ENCODE measurements at places on chromosomes 5 and 9. TPM values are rescaled to one million over a fixed set of nuclear protein-coding genes. Genes with fewer than 3 reads are reported as not detected.

The PDE6A gene
- total RNA-seq = not detected

DNA sequence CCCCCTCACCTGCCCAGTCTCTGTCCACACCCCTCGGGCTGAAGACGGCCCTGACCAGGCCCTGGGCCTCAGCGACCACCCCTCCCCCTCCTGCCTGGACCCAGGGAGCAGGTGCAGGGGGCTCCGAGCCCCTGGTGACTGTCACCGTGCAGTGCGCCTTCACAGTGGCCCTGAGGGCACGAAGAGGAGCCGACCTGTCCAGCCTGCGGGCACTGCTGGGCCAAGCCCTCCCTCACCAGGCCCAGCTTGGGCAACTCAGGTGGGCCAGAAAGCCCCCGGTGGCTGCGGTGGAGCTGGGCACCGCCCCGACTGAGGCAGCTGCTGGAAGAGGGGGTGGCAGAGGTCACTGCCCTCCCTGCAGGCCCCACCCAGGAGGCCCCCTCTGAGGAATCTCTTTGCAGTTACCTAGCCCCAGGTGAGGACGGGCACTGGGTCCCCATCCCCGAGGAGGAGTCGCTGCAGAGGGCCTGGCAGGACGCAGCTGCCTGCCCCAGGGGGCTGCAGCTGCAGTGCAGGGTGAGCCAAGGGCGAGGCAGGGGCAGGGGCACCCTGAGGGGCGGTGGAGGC is 7.7 kb downstream of the ENTPD8 start:
- H3K27ac ChIP-seq = no peak overlapping the region
- H3K4me3 ChIP-seq = no peak overlapping the region
- H3K36me3 ChIP-seq = no peaks in the 10 kb centered on the region
- DNase-seq = no peak
- no peaks in the 10 kb centered on the region for H3K4me1 ChIP-seq

The FCN2 gene
- not detected for total RNA-seq

The PPP1R26 gene
- 4.9 TPM for total RNA-seq

The FBP2 gene
- total RNA-seq = not detected

DNA sequence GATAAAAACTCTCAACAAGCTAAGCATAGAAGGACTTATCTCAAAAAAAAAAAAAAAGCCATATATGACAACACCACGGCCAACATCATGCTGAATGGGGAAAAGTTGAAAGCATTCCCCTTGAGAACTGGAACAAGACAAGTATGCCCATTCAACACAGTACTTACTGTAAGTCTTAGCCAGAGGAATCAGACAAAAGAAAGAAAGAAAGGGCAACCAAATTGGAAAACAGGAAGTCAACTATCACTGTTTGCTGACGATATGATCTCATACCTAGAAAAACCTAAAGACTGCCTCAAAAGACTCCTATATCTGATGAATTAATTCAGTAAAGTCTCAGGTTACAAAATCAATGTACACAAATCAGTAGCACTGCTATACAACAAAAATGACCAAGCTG is 24.6 kb upstream of the PTGER4 start:
- no peaks in the 10 kb centered on the region for H3K36me3 ChIP-seq
- no peaks in the 10 kb centered on the region for H3K27me3 ChIP-seq
- H3K27ac ChIP-seq = peak overlapping the region; percentile 80
- no peak for DNase-seq
- H3K4me1 ChIP-seq = peaks cover 46% of the 10 kb centered on the region

GRCh38 chr5:176548967-176549444 is at the start of gene CDHR2:
CDHR2 (plus strand) TSS chr5:176549342; CDS start chr5:176565353, 16,011 bp downstream.
- no peaks in the 10 kb centered on the region for H3K27me3 ChIP-seq
- no peaks in the 10 kb centered on the region for H3K36me3 ChIP-seq
- no peak for DNase-seq
- H3K27ac ChIP-seq = peak within 1 kb of the TSS; percentile 79
- peaks cover 57% of the 10 kb centered on the region for H3K4me1 ChIP-seq

GRCh38 chr5:13567819-13568218 is 376.7 kb downstream of the DNAH5 start:
- H3K27ac ChIP-seq = no peak overlapping the region
- H3K4me1 ChIP-seq = no peaks in the 10 kb centered on the region
- no peak overlapping the region for H3K4me3 ChIP-seq
- no peaks in the 10 kb centered on the region for H3K27me3 ChIP-seq
- H3K36me3 ChIP-seq = no peaks in the 10 kb centered on the region
- no peak for DNase-seq

- H3K36me3 ChIP-seq = no peaks in the 10 kb centered on the region
- no peaks in the 10 kb centered on the region for H3K4me1 ChIP-seq
- no peak overlapping the region for H3K27ac ChIP-seq
These were observed 88.8 kb downstream of the HMCN2 start for GRCh38 chr9:130354378-130354777.

DNA sequence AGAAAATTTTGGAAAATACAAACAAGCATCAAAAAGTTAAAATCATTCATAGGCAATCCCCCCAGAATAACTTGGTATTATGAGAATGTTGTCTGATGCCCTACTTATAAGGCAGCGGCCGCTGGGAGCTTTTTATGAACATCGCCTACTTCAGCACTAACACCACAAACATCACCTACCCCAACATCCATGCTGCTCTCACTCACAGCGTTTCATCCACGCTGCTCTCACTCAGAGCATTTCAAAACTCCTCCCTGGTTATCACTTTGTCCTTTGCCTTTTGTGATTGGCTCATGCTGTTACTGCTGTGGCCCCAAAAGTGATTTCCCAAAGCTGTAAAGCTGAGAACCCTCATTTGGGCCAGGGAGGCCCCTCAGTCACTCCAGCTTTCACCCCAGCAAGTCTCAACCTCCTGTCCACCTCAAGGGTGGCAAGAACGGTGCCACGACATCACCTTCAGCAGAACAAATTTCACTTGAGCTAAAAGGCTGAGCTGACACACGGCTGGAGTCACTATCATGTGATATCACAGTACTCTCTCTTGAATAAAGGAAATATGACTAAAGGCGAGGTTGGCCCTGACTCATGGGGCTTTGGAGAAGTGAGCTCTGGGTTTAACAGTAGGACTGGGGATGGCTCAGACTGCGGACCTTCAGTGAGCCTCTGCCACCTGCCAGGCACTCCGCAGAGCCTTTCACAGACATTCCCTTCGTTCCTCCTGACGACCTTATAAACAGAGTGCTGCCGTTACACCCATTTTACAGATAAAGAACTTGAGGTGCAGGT is 25.2 kb downstream of the SHC3 start:
- peaks cover 20% of the 10 kb centered on the region for H3K4me1 ChIP-seq
- no peaks in the 10 kb centered on the region for H3K36me3 ChIP-seq
- peak; percentile 59 for DNase-seq
- no peak overlapping the region for H3K4me3 ChIP-seq
- H3K27me3 ChIP-seq = peaks cover 27% of the 10 kb centered on the region

The GDF9 gene
- 0.73 TPM for total RNA-seq

GRCh38 chr9:19281801-19282200 is 51.3 kb downstream of the DENND4C start:
- H3K27ac ChIP-seq = no peak overlapping the region
- no peak overlapping the region for H3K4me3 ChIP-seq
- H3K4me1 ChIP-seq = peaks cover 23% of the 10 kb centered on the region
- no peak for DNase-seq
- H3K27me3 ChIP-seq = no peaks in the 10 kb centered on the region

DNA sequence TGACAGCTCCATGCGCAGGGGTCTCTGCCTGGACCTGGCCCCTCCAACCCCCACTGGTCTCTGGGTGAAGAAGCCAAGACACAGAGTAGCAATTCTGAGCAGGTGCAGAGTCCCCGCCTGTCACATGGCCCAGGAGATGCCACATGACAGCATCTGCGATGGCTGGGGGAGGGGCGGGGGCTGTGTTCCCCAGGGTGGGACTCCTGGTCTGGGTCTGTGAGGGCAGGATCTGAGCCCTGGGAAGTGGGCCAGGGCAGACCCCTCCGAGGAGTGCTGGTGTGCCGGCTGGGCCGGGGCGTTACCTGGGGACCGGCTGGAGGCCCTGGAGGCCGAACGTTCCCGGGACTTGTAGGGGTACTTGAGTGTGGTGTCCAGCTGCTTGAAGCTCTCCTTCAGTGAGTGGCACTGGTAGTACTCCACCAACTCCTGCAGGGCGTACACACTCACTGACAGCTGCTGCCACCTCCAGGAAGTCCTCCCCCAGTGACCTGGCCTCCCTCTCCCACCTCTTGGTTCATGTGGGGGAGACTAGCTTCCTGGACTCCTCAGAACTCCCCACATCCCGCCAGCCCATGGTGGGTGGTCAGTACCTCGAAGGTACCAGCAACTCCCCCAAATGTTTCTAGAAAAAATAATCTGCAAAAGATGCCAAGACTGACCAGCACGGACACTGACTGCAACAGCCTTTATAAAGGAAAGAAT is 32.1 kb upstream of the SARDH start:
- no peaks in the 10 kb centered on the region for H3K4me1 ChIP-seq
- H3K36me3 ChIP-seq = peaks cover 14% of the 10 kb centered on the region
- peak; percentile 5 for DNase-seq
- H3K27me3 ChIP-seq = no peaks in the 10 kb centered on the region

- DNase-seq = no peak
- no peak overlapping the region for H3K27ac ChIP-seq
- H3K4me3 ChIP-seq = no peak overlapping the region
- H3K27me3 ChIP-seq = no peaks in the 10 kb centered on the region
These were observed 52.4 kb downstream of the RFX3 start for GRCh38 chr9:3473405-3473804.

- no peaks in the 10 kb centered on the region for H3K27me3 ChIP-seq
- H3K27ac ChIP-seq = peak overlapping the region; percentile 89
- H3K4me3 ChIP-seq = peak overlapping the region; percentile 20
- peaks cover 36% of the 10 kb centered on the region for H3K36me3 ChIP-seq
- peaks cover 81% of the 10 kb centered on the region for H3K4me1 ChIP-seq
These were observed 4.9 kb downstream of the FBXO38 start for GRCh38 chr5:148388696-148389095.

The PCDHGA5 gene
- total RNA-seq = not detected

DNA sequence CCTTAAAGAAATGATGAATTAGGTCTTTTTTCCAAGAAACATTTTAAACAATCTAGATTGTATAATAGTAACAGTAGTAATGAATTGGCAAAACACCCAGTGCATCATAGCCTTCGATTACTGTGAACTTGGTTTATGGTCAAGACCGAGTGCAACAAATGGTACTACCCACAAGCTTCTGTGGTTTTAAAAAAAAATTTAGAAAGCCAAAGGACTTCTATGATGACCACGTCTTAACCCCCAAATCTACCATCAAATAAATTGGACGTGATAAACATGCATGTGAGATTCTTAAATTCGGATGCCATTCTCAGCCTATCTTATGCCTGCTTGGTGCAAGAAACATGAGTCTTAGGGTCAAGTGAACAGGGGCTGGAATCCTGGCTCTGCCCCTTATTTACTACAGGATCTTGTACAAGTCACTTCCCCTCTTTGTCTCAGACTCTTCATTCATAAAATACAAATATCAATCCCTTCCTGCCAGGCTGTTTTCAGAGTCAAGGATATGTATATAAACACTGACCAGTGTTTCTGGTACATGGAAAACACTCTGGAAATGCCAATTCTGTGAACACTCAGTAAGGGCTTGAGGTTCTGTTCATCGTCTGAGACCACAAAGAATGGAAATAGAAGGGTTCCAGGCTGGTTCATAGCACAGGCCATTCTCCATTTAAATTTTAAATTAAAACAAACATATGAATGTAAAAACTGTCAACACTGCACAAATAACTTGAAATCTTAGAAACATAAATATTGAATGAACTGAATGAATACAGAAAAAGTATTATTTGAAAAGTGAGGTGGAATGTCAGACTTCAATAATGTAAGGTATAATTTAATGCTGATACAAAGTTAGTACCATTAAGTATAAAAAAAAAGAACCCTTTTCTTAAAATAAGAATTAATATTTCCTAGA is 107.8 kb downstream of the NR6A1 start:
- peaks cover 18% of the 10 kb centered on the region for H3K4me1 ChIP-seq
- H3K27me3 ChIP-seq = peaks cover 28% of the 10 kb centered on the region
- no peak overlapping the region for H3K4me3 ChIP-seq
- H3K36me3 ChIP-seq = no peaks in the 10 kb centered on the region

- DNase-seq = no peak
- H3K4me1 ChIP-seq = peaks cover 26% of the 10 kb centered on the region
- no peaks in the 10 kb centered on the region for H3K36me3 ChIP-seq
These were observed 33.5 kb downstream of the ANXA2R start for GRCh38 chr5:43006424-43007202.

The GRXCR2 gene
- total RNA-seq = not detected

DNA sequence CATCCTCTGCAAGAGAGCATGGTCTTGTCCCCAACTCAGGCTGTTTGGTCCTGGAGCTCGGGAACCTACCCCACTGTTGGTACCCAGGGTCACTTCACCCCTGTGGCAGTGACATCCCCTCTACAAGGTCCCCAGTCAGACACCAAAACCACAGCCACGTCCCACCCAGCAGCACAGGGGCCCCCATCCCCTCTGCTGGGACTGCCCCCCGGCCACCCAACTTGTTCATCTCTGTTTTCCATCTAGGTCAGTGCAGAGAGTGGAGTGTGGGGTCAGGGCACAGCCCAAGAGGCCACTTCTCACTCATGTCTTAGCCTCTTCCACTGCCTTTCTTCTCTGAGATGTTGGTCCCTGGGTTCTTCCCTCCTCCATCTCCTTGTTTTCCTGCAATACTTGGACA is 233.9 kb upstream of the NFIL3 start:
- H3K4me1 ChIP-seq = no peaks in the 10 kb centered on the region
- no peaks in the 10 kb centered on the region for H3K36me3 ChIP-seq
- no peak overlapping the region for H3K4me3 ChIP-seq
- peaks cover 2% of the 10 kb centered on the region for H3K27me3 ChIP-seq
- H3K27ac ChIP-seq = no peak overlapping the region

The SHB gene
- total RNA-seq = 1.1 TPM

DNA sequence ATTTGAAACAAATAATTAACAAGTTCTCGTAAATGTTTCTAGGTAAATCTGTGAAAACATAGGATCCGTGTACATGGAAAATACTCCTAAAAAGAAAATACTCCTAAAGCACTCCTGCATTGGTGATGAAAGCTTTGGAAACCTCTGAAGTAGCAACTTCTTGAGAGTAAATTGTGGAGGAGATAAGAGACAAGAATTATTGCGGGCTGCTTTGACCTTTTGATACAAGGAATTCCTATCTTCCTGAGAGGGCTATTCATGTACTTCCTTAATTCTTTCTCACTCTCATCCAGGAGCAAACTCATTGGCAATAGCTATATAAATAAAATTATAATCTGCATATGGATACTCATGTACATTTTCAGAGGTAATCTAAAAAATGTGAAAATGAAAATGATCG is 158.4 kb upstream of the PIK3R1 start:
- H3K27ac ChIP-seq = no peak overlapping the region
- peaks cover 4% of the 10 kb centered on the region for H3K36me3 ChIP-seq
- no peak for DNase-seq
- H3K4me3 ChIP-seq = no peak overlapping the region
- peaks cover 9% of the 10 kb centered on the region for H3K27me3 ChIP-seq
- H3K4me1 ChIP-seq = no peaks in the 10 kb centered on the region

The AK1 gene
- 28.5 TPM for total RNA-seq

DNA sequence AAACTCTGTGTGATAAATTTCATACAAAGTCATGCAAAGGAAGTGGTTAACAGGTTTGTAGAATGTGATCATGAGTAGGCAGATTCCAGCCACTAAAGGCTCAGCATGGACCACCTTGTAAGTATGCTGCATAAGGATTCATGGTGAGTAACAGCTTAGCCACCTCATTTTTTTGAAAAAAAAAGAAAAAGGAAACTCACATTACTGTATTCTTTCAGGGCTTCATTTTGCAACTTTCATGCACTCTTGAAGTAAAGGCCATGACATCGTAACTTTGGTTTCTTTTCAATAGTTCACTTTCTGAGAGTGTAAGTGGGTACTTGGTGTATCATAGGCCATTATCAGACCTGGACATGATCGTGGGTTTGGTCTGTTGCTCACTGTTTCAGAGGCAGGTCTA is 175.1 kb downstream of the PCSK1 start:
- peaks cover 11% of the 10 kb centered on the region for H3K4me1 ChIP-seq

- peak; percentile 84 for DNase-seq
- H3K4me1 ChIP-seq = no peaks in the 10 kb centered on the region
- H3K27ac ChIP-seq = no peak overlapping the region
- no peaks in the 10 kb centered on the region for H3K27me3 ChIP-seq
- no peak overlapping the region for H3K4me3 ChIP-seq
These were observed 20.4 kb downstream of the GNPDA1 start for GRCh38 chr5:141992349-141992963.

All from activated CD4-positive, alpha-beta memory T cell treated with anti-CD3 and anti-CD28 coated beads for 36 hours (primary cell).